ENCODE measurements at places on chromosomes 6 and 20.

DNA sequence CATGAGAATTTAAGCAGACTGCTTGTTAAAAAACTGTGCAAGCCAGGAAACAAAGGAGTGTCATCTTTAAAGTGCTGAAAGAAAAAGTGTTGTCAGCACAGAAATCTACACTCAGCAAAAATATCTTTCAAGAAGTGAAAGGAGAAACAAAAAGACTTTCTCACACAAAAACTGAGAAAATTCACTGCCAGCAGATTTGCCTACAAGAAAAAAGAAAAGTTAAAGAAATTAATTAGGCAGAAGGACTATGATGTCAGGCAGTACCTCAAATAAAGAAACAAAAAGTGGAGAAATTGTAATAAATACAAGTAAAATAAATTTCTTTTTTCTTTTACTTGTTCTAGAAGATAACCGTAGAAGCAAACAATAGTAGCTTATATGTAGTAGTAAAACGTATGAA is 171.6 kb upstream of the CEP162 start:
- DNase-seq: no peak

- peak; percentile 23 for DNase-seq
Observed at GRCh38 chr20:61295682-61296628, 43.9 kb downstream of the CDH4 start.

DNA sequence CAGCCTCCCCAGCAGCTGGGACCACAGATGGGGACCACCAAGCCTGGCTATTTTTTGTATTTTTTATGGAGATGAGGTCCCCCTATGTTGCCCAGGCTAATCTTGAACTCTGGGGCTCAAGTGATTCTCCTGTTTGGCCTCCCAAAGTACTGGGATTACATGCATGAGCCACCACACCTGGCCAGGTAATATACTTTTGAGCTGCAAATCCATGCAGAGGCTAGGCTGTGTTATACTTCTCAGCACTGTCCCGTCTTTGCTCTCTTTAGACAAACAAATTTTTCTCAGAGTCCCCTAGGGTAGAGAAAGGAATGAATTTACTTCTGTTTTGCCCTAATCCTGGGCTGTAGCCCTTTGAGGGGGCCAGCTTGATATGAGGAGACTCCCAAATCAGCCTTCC is 13.4 kb upstream of the SCAF8 start:
- no peak for DNase-seq

GRCh38 chr20:637559-637958 is 15.4 kb downstream of the SRXN1 start:
- no peak for DNase-seq

DNA sequence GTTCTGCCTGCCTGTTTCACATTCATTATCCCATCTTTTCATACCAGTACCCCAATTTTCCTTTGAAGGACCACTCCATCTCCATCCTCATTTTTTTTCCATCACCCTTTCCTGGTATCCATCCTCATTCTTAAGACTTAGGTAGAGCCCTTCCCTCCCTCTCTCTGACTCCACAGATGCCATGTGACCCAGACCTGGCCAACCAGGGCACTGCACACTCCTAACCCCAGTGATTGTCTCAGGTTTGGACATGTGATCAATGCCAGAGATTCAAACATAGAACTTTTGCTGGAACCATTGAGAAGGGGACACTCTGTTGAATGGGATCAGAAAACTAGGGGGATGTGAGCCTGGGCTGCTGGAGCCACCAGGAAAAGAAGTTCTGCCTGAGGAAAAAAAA is 39.1 kb upstream of the NFATC2 start:
- DNase-seq: no peak

DNA sequence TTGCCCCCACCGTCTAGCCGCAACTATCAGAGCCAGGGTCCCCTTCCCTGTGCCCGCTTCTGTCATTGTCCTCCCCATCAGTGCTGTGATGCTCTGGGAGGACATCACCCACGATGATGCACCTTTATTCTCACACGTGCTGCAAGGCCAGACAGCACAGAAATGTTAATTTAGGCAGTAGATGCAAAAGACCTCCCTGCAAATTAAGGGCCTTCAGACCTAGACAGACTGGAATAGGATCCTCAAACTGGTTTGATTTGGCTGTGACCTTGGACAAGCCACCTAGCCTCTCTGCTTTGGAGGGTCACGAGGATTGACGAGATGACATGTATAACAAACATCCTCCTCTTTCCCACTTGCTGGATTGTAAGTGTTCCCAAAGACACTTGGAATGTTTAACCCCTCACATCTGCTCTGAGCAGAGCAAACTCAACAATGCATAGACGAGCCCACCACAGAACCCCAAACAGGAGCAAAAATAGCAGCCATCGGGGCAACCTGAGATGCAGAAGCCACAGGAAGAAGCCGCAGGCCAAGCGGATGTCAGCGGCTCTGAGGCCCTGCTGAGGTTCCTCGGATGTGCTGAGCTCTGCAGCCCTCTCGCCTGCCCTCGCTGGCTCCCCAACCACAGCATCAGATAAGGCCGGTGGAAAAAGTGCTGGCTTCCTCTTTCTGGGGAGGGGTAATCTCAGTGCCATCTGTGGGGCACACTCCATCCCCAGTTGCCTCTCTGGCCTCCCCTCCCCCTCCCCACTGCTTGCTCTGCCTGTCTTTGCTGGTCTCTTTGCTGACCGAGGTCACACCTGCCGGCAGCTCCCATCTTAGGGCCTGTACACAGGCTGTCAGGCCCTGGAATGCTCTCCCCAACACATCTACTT is 35.3 kb downstream of the TOX2 start:
- peak; percentile 68 for DNase-seq

DNA sequence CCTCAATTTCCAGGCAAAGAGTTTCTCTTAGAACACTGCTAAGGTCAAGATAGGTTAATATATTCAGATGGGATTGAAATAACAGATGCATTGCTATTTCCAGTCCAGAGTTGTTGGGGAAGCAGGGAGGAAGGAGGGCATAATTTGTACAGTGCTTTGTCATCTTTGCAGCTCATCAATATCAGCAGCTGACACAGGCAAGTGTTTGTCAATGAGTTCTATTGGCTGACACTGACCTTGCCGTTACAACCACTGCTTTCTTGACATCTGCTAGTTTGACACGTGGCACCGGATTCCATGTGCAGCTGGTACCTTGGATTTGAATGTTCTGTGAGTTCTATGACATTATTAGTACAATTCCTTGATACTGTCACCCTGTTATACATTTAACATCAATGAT is 28.0 kb upstream of the MLIP start:
- no peak for DNase-seq

GRCh38 chr20:60447703-60448102 is 489.5 kb downstream of the CDH26 start:
- no peak for DNase-seq

DNA sequence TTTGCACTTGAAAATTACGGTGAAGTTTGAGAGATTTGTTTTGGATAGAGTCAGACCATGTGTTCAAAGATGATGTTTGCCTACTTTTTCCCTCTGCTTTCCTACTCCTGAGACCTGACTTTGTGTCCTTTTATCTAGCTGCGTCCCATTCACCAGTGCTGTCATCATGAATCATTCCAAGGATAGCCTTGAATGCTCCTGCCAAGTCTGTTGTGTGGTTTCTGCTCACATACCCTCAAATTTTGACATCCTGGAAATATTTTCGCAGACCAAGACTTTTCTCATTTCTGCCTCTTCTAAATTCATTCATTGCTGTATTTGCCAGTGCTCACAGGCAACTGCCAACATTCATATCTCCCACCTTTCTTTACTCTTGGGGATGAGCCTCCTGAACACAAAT is 175.9 kb upstream of the SCGN start:
- DNase-seq: peak; percentile 36

DNA sequence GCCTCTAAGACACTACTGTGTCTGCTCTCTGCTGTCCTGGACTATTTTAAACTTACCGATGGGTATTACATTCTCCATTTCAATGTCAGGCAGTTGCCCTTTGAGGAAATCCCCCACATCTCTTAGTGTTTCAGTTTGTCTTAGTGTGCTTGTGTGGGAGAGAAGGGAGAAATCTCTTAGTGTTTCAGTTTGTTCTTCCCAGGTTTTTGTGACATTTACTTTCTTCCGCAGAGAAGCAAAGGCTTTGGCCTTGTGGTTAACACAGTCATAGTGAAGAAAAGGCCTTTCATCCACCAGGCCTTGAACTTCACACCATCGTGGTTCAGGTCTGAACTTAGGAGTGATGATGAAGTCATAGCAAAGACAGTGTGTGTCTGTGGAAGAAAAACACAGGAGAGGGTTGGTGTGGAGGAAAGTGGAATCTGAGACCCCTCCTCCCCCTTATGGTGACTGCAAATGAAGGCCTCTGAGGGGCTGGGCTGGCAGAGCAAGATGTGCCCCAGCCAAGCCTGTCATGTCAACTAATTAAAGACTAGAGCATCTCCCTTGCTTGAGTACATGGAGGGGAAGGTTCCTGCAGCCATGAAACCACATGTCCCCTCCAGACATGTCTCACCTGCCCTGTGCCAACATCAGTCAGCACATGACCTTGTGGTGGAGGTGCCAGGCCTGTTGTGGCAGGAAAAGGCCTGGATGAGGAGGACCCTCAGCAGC is 23.9 kb downstream of the RAET1L start:
- DNase-seq: peak; percentile 15

DNA sequence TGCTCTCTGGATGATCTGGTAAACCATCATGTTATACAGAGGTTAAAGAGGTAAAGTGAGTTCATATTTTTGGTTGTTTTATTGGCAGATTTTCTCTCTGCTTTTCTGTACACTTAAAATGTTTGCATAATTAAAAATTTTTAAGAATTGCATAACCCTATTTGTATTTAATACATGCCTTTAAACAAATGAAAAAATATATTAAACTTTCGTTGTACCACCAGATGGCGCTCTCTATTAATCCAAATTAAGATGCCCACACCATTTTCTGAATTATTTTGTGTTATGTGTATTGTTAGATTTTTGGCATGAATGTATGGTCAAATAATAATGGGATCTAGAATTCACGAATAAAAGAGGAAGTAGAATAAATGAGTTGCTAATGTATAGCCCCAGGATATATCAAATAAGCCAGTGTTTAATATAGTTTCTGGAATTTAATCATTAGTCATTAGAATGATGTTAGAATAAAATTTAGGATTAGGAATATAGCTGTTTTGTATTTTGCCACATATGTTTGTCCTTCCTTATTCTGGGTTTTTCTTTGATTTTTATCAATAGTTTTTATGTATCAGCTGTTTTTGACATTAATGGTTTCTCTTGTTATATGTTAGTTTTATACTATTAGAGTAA is 38.9 kb downstream of the SMAP1 start:
- peak; percentile 74 for DNase-seq
